ENCODE measurements at places on chromosomes 3 and 15.

GRCh38 chr15:29668120-29668602, 154.1 kb downstream of the TJP1 start:
- peak; percentile 82 for DNase-seq

GRCh38 chr3:155370764-155371503, 77.5 kb upstream of the STRIT1 start:
- no peak for DNase-seq

DNA sequence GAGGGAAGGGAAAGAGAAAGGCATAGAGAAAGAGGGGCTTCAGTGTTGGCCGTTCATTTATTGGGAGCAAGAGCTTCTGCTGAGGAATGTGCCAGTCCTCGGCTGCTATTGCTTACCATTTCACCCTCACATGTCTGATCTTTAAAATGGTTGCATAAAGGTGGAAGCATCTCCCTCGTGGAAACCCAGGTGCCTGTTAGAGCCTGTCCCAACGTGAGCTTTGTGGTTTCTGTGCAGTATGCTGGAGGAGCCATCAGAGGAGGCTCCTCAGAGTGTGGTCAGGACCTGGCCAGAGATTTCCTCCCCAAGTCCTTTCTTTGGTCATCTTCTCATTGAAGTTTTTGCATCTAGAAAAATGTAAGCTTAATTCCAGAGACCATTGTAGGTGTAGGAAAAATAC, 34.4 kb downstream of the PSMD6 start:
- no peak for DNase-seq

DNA sequence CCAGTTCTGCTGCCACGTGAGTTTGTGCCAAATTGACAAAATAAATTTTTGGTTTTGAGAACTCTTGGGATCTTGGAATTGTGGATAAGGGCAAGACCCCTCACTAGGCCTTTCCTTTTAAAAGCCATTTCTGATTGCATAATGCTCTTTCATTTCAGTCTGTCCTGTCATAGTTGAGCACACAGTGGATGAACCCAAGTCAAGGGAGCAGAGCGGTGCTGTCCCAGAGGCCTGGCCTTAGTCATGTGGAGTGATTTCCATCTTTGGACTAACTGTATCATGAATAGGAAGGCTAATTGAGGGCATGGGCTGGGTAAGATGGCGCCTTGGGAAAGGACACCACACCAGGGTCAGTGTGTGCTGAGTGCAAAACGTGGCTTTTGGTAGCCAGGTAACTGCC, 304.0 kb downstream of the UACA start:
- DNase-seq: no peak

DNA sequence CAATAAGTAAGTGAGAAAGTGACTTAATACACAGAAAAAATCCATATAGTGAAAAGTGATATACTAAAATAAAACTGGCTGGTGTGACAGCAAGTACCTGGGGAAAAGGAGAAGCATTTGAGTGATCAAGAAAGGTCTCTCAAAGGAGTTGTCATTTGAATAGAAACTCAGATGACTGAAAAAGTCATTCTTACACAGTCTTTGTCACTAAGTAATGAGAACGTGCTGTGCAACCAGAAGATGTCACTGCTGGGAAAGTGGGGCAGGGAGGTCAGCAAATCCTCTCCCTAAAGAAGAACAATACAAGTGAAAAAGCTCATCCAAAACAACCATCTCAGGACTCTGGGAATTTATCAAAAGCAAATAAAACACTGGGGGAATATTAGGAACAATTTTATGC, 317.5 kb upstream of the TRIM42 start:
- no peak for DNase-seq

DNA sequence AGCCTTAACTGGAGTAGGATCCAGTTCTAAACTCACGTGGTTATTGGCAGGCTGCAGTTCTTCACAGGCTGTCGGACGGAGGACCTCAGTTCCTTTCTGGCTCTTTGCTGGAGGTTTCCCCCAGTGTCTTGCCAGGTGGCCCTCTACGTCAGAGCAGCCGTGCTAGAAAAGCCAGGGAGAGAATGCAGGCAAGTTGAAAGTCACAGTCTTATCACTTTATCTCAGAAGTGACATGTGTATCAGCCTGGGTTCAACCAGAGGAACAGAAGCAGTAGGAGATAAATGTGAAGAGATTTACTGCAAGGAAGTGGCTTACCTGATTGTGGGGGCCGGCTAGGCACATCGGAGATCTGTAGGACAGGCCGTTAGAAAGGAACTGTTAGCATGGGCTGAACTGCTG, 125.3 kb upstream of the BNIP2 start:
- no peak for DNase-seq

DNA sequence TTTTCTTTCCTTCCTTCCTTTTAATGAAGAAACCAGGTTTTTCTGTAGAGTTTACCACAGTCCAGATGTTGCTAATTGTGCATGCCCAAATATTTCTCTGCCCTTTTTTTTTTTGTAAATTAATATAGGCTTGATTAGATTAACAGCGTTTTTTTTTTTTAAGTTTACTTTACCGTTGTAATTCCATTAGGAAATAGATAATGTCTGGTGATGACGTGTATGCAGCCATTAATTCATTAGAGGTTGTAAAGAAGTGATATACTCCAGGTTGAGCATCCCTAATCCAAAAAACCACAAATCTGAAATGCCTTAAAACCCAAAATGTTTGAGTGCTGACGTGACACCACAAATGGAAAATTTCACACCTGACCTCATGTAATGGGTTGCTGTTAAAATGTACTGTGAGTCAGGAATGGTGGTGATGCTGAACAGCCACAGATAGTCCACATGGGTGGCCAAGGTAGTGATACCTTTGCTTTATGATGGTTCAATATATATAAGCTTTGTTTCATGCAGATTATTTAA, 43.2 kb downstream of the KNL1 start:
- DNase-seq: no peak

- no peak for DNase-seq
Observed at GRCh38 chr3:7960601-7961000, 541.0 kb upstream of the LMCD1 start.

GRCh38 chr3:157520485-157521150, 17.4 kb upstream of the VEPH1 start:
- no peak for DNase-seq

- DNase-seq: no peak
Observed at GRCh38 chr3:67580430-67581000, 73.9 kb downstream of the SUCLG2 start.

GRCh38 chr3:105829871-105830622, 38.8 kb downstream of the CBLB start:
- DNase-seq: no peak

DNA sequence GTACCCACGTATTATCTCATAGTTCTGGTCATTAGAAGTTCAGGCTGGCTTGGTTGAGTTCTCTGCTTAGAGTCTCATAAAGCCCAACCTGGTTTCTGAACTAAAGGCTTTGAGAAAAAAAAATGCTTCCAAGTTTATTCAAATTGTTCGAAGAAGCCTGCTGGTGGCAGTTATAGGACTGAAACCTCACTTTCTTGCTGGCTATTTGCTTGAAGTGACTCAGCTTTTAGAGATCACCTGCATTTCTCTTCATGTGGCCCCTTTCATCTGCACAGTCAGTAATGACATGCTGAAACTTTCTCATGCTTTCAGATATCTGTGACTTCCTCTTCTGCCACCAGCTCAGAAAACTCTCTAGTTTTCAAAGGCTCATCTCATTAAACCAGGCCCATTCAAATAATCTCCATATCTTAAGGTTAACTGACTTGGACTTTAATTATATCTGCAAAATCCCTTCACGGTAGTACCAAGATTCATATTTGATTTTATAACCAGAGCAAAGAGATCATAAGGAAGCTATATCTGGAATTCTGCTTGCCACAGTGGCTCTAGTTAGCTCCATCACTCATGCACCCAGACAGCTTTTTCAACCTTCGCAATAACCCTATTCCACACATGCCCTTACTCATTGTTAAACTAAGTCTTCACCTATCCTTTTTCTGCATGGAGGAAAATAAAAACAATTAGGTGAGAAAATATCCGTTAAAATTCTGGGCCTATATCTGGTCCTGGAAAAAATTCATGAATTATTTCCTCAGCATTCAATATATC, 433.8 kb upstream of the CBLB start:
- DNase-seq: no peak

GRCh38 chr3:135503760-135504686, 461.5 kb upstream of the PPP2R3A start:
- peak; percentile 68 for DNase-seq

DNA sequence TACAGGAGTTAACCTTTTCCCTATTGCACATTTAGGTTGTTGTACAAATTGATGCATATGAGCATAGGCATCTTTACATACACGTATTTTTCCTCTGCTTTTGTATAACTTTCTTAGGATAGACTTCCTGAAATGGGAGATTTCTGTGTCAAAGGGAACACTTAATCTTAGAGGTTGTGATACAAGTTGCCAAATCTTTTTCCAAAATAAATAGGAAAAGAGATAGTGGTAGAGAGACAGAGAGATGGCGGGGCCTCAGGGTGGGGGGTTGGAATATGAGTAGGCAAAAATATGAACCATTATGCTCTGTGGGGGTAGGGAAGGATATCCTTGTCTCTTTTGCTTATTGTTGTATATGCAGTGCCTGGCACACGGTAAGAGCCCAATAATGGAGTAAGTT, 70.7 kb upstream of the UBE2E1 start:
- no peak for DNase-seq

GRCh38 chr15:91927585-91927984, 74.1 kb downstream of the SLCO3A1 start:
- no peak for DNase-seq

DNA sequence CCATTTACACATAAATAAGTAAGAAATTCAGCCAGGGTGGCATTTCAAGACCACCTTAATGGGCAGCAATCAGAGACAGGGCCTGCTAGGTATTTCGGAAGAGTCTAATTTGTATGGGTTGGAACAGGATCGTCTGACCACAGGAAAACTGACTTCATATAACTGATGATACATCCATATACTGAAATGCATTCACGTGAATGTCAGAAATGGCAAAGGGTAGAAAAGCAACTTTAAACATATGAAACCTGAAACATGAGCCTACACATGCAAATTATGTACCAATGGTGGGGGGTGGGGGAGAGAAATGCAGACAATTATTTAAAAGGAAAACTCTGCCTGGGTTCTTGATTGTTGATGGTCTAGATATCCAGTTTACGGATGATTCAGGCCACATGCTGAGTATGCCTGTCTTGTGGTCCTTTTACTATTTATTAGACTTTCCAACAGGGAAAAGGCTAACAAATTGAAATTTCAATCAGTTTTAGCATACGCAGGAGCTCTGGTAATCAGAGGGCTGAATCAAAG, 582.2 kb downstream of the FOXP1 start:
- peak; percentile 47 for DNase-seq

DNA sequence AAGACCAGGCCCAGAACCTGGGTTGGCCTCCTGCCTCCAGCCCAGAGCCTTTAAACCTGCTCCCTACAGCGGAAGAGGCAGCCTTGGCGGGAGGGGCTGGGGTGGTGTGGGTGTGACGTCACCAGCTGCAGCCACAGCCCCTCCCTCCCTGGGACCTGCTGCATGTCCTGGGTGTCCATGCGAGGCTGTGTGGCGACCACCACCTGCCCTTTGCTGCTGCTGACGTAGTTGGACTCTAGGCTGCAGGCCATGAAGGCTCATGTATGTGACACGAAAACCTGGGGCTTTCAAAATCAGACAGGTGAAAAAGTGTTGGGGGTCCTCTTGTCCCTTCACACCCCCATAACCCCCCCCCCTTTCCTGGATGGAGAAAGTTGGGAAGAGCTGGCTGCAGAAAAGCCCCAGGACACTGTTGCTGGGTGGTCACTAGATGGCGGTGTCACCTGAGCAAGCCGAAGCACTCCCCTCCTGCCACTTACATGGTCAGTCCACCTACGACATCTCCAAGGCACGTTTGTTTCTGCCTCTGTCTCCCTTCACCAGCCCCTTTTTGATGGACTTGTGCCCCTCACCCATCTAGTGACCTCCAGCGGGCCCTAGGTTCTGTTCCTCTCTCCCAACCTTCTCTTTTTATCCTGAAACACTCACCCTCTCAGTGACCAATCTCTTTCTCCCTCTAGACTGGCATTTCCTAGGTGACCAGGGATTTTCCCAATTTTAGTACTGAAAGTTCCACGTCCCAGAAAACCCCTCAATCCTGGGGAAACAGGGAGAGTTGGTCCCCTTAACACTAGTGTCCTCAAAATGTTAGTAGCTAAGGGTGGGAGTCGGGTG, 35.2 kb downstream of the SLC6A20 start:
- peak; percentile 75 for DNase-seq

DNA sequence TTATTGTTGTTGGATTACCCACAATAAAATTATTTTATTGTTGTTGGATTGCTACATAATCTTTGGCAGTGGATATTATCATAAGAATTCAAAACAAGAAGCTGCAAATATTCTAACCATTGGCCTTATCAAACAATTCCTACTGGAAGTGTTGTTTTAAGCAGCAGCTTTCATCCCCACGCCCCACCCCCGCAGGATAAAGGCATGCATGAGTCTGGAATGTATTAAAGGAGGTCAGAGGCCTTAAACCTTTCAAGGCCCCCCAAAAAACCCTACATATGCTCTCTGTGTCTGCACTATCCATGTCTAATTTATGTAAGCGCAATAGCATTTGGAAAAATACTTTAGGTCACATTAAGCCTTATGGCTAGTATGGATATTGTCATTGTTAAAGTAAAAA, 23.1 kb downstream of the P3H2 start:
- DNase-seq: no peak

GRCh38 chr3:55607844-55608243, 120.7 kb upstream of the WNT5A start:
- no peak for DNase-seq

- DNase-seq: no peak
Observed at GRCh38 chr3:106485802-106486201, 617.0 kb upstream of the CBLB start.

DNA sequence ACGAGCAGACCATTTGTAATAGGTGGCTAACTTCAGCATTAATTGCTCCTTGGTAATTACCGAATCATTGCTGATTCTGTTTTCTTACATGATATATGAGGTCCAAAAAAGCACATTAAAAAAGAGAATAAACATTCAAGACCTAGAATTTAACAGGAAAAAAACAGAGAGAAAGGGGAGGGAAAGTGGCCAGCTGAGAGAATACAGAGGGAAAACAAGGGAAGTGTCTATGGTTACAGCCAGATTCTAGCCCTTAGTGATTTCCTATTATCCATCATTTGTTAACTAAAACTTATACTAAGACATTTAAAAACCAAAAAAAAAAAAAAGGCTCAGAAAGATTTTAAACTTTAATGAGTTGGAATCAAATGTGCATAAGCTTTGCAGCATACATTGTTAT, 168.7 kb downstream of the LRTM1 start:
- DNase-seq: no peak

- DNase-seq: no peak
Observed at GRCh38 chr15:98382139-98382538, 266.2 kb upstream of the IGF1R start.
